ENCODE measurements at places on chromosomes 1 and 21.

DNA sequence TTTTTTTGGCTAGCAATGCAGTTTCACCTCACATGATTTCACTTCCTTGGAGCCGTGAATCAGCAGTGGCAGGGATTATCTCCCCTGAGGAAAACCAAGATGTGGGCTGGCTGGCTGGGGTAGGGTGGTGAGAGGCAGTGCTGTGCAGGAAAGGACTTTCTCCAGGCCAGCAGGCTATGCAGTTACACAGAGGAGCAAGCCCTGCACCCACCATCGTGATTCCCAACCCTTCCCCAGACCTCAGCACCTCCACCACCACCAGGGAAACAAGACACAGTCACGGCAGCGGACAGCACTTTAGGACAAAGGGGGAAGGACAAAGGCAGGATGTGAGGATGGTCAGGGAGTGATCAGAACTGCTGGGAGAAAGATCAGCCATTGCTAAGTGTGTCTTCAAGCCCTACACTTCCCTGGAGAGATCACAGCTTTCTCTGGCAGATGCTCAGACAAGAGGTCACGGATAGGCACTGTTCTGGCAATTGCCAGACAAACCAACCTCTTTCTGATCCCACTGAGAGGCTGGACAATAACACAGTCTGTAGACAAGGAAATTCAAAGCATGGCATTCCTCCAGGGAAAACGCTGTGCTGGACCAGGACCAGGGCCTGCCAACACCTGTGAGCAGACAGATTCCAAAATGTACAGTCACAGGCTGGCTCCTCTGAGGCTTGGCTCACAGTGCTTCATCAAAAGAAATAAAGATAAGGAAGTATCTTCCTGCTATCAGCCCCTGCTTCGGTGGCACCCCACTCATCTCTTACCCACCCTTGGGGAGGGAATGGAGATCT, 509.4 kb downstream of the SMYD3 start:
- DNase-seq = no peak
- no peak overlapping the region for H3K4me3 ChIP-seq
- H3K27me3 ChIP-seq = no peaks in the 10 kb centered on the region
- no peak overlapping the region for H3K27ac ChIP-seq

GRCh38 chr1:27615346-27616192, 11.6 kb upstream of the AHDC1 start:
- H3K36me3 ChIP-seq = no peaks in the 10 kb centered on the region
- no peaks in the 10 kb centered on the region for H3K27me3 ChIP-seq
- no peaks in the 10 kb centered on the region for H3K4me1 ChIP-seq
- DNase-seq = no peak
- no peak overlapping the region for H3K27ac ChIP-seq

DNA sequence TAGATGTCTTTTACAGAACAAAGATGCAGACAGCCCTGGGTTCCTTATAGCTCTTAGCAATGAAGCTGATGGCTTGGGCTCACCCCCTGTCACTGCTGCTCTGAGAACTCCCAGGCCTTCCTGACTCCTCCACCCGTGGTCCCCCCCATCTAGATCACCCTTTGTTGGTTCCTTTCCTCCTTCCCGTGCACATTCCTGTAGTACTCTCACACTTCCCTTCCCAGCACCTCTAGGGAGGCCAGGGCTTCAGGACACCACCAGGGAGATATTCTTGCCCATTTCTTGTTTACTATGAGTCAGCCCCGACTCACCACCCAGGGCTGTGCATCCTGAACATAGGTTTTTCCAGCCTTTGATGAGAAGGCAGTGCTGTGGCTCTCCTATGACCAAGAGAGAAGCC, 14.4 kb upstream of the NOS1AP start:
- H3K4me3 ChIP-seq = no peak overlapping the region
- no peak overlapping the region for H3K27ac ChIP-seq
- H3K4me1 ChIP-seq = no peaks in the 10 kb centered on the region
- no peaks in the 10 kb centered on the region for H3K27me3 ChIP-seq

DNA sequence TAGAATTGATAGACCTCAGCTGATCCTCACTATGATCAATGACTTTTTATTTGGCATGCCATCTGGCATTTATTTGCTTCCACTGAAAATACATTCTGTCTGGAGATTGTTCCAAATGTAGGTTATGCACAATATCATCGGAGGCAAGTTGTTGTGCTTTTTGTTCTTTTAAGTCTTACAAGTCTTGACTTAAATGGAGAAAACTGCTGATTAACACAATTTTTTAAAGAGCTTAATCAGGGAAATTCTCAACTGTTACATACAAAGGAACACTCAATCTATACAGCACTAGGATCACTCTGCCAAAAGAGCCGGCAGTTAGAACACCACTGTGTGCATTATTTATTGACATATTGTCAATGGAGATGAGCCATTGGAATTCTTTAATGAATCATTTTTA, 19.2 kb downstream of the CYYR1 start:
- no peaks in the 10 kb centered on the region for H3K4me1 ChIP-seq
- H3K36me3 ChIP-seq = no peaks in the 10 kb centered on the region
- no peak overlapping the region for H3K27ac ChIP-seq
- no peaks in the 10 kb centered on the region for H3K27me3 ChIP-seq
- no peak overlapping the region for H3K4me3 ChIP-seq
- DNase-seq = no peak

DNA sequence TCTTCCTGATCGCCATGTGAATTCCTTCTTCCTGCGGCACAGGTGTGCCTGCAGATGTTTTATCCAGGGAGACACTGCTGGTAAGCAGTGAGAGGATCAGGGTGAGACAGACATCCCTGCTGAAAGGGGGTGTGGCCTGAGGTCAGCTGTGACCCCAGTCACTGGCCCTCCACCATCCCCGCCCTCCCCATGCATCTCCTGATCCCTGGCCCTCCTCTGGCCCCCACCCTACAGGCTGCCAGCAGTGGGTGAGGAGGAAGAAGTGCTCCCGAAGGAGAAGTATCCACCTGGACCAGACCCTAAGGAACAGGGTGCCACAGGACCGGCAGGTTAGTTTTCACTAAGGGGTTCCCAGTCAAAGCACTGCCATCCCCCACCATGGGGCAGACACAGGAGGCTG, 85.3 kb downstream of the GLIS1 start:
- H3K36me3 ChIP-seq = no peaks in the 10 kb centered on the region
- no peaks in the 10 kb centered on the region for H3K4me1 ChIP-seq
- H3K4me3 ChIP-seq = no peak overlapping the region
- H3K27me3 ChIP-seq = no peaks in the 10 kb centered on the region
- no peak for DNase-seq

DNA sequence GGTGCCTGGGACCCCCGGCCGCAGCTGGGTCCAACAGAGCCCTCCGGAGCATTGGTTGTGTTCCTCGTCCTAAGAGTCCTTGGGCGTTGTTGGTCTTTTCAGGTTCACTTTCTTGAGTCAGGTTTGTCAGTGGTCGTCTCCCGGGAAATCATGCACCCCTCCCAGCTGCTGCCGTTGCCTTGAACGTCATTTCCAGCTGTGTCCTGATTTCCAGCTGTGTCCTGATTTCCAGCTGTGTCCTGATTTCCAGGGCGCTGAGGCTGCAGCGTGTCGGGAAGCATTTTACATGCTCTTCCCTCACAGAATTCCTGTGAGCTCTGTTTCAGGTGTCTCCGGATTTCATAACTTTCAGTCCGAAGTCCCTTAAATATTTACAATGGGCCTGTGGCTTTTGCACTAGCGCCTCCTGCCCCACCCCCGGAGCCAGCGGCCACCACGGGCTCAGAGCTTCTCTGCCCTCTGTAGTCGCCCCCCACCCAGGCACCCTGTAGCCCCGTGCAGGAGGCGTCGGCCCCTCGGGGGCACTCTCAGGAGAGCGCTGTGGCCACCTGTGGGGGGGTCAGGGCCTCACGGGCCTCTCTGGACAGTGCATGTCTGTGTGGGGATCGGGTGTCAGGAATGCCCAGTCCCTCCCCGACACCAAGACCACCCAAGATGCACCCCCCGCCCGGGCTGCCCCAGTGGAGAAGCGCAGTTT, 66.7 kb downstream of the COL18A1 start:
- peaks cover 99% of the 10 kb centered on the region for H3K27me3 ChIP-seq
- H3K4me3 ChIP-seq = no peak overlapping the region
- H3K27ac ChIP-seq = no peak overlapping the region
- no peak for DNase-seq

- DNase-seq = no peak
- no peaks in the 10 kb centered on the region for H3K27me3 ChIP-seq
- H3K4me1 ChIP-seq = no peaks in the 10 kb centered on the region
- H3K36me3 ChIP-seq = no peaks in the 10 kb centered on the region
- H3K4me3 ChIP-seq = no peak overlapping the region
Measured at GRCh38 chr1:33361532-33362235, 40.8 kb upstream of the A3GALT2 start.

All from MM.1S (cell line).